Frontal cortex (tissue), 4 donors: ENCODE measurements at places on chromosomes 12 and 14. TPM values are rescaled to one million over a fixed set of nuclear protein-coding genes. Genes with fewer than 3 reads are reported as not detected.

SYCP3 gene
- total RNA-seq: 0.82 TPM

PLXNC1 gene
- 81.1 TPM for total RNA-seq

DNA sequence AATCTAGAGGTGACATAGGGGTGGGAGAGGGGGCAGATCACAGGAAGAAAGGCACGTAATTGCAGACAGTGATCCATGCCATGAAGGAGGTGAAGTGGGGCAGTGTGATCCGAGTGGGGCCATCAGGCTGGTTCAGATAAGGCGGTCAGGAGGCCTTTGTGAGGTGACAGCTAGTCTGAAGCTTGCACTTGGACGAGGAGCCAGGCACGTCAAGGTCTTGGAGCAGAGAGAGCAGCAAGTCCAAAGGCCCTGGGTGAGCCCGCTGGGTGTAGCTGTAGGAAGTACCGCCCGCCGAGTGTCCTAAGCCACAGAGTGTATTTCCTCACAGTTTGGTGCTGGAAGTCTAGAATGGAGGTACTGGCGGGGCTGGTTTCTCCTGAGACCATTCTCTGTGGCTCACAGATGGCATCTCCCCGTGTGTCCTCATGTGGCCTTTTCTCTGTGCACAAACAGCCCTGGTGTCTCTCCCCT, 23.6 kb downstream of the RHOF start:
- DNase-seq: no peak

GRCh38 chr12:94151582-94151981, 3.2 kb downstream of the PLXNC1 start:
- no peak for DNase-seq

DNA sequence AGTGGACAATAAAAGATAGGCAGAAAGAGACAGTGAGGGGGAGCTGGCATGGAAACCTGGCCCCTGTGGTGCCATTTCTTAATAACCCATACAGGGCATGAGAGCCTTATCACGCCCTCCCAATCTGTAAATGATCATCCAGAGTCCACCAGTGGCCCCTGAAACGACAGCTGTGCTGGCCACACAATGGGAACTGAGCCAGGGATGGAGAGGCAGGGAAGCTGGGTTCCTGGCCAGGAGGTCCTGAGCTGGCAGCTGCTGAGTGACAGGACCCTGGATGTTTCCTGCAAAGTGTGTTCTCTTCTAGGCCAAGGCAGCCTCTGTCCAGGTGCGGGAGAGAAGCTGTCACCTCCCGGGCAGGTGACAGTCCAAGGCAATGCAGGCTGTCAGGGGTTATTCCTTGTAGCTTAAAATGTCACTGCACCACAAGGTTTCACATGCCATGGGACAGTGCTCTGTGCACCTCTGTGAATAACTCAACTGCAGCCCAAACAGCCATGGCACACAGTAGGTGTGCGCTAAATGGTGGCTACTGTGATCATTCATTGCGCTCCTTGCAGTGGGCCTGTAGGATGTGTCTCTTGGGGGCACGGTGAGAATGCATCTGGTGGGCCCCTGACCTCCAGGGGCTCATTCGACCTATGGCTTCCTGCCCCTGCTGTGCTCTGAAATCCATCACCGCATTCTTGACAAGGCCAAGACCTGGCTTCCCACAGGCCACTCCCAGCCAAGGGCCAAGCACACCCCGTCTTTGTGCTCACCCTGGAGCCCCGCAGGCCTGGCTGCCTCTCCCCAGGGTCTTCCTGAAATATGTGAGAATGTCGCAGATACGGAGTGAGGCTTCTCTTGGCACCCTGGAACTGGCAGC, 46.3 kb upstream of the BCL11B start:
- DNase-seq: no peak

- no peak for DNase-seq
Observed at GRCh38 chr14:20606190-20606901, 15.2 kb upstream of the RNASE12 start.

GRCh38 chr14:20563971-20564370, 3.1 kb upstream of the RNASE9 start:
- DNase-seq: no peak
